OCI-M1 (cell line): ENCODE measurements at places on chromosomes 6 and 20.

GRCh38 chr6:170148709-170149470, 142.0 kb downstream of the DLL1 start:
- no peak for DNase-seq

DNA sequence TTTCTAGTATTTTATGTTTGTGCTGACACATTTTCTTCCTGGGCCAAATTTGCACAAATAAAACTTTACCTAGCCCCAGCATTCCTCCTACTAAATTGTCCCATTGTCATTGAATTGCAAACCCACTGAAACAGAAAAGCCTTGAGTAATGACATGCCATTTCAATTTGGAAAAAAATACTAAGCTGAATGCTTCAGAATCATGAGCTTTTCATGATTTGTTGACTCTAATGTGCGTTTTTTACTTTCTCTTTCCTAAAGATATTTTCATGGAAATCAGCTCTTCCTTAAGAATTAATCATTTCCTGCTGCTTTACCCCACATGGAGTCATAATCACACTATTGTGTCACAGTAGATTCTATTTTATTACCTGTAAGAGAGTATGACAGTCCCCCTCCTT, 47.4 kb downstream of the TRDN start:
- DNase-seq, result no peak

GRCh38 chr6:46876126-46876525, 45.6 kb downstream of the ADGRF5 start:
- no peak for DNase-seq

DNA sequence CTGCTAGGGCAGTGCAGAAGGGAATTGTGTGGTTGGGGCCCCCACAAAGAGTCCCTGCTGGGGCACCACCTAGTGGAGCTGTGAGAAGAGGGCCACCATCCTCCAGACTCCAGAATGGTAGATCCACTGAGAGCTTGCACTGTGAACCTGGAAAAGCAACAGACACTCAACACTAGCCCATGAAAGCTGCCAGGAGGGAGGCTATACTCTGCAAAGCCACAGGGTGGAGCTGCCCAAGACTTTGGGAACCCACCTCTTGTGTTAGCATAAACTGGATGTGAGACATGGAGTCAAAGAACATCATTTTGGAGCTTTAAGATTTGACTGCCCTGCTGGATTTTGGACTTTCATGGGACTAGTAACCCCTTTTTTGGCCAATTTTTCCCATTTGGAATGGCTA, 328.4 kb upstream of the KHDRBS2 start:
- DNase-seq, result peak; percentile 43

DNA sequence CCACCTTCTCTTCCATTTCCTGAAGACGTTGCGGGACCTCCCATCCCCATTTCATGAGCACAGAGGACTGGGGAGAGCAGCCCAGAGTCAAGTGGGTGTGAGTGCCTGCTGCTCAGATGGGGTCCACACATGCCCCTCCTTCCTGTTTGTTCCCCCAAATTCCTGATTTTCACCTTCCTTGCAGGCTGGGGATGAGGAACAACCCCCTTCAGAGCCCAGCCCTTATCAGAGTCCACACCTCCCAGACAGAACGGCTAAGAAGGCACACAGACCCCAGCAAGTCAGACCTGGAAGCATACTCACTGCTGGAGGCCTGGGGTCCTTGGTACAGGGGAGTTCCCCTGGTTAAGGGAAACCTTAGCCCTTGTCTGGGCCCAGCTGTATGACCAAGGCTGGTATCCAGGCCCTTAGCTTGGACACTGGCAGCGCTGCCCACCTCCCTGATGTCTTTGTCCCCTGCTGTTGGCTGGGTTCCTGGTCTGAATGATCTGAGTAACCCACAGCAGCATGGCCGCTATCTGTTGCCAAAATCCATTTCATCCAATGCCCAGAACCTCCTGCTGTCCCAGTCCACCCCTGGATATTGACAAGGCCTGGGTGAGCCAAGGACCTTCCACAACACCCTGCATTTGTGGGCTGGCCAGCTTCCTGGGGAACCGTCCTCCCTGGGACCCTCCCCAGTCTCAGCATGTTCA, 230.9 kb downstream of the SYNDIG1 start:
- DNase-seq, result no peak

GRCh38 chr20:59428441-59429205, 128.2 kb downstream of the EDN3 start:
- no peak for DNase-seq

DNA sequence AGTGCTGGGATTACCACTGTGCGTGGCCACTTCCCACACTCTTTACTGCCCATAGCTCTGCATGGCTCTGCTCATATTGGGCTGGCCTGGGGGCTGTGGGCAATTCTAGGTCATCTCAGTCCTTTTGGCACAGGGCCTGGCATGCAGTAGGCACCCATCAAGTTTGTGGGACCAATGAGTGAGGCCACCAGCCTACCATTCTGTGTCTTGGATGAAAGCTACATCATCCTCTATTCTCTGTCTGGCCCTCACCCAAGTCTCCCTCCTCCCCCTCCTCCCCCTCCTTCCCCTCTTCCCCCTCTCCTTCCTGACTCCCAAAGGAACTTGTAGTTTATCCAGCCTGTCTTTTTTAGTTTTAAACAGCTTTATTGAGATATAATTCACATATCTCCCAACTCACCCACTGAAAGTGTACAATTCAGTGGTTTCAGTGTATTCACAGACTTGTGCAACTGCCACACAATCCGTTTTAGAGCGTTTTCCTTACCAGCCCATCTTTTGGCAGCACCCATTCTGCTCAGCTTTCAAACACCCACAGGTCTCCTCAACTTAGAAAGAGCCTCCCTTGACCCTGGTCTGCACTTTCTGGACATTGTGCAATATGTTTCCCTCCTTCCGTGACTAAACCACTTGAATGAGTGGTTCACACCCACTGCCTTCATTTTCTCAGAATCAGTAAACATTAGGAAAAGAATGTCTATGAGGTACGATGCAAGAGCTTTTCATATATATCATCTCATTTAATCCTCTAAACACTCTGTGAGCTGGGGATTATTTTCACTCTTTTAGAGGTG, 21.5 kb upstream of the MRPS18A start:
- DNase-seq, result peak; percentile 89

DNA sequence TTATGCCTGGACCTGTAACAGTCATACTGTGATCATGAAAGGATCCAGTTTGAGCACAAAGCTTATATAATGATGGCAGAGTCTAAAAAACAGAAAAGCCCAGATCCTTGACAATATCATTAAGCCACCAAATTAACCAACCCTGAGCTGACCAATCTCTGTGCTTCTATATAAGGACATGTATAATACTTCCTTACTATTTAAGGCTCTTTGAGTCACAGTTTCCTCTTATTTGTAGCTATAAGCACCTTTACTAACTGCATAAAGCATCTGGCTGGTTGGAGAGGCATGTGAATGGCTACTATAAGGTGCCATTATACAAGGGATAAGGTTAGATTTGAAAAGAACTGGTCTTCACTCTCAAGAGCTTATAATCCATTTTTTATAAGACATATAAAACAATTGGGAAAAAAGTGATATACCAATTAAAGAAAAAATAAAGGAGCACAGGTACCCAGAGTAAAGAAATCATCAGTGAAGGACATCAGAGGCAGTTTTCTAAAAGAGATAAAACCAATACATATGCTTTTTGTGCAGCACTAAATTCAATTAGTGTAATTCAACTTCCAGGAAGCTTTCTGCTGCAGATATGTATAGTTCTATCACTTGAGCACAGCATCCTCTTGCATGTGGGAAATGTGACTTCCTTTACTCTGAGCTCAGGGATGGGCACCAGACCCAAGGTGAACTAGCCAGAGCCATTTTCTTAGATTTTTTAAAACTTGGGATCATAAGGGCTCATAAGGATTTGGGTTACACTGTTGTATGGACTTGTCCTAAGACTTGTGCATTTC, 121.0 kb downstream of the BTBD9 start:
- DNase-seq, result no peak

- peak; percentile 87 for DNase-seq
Measured at GRCh38 chr6:28696167-28696566, 170.5 kb downstream of the GPX5 start.

DNA sequence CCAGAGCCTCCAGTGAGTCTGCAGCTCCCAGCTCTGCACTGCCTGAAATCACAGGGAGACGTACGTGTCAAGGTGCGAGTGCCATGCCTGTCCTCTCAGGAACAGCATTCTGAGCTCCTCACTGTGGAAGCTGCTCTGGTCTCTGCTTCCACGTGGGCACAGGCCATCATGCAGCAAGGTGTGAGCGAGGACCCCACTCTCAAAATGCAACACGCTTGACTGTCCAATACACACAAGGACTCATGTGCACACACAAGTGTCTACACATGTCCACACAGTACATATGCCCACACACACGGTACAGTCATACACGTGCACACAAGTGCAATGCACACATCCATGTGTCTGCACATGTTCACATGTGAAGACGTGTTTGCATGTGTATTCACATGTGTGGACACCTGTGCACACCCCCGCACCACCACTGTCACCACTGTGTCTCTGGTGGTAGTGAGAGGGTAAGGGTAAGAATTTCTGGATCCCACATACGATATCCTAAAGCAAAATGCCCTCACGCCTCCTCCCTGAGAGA, 260.5 kb downstream of the DLL1 start:
- no peak for DNase-seq

DNA sequence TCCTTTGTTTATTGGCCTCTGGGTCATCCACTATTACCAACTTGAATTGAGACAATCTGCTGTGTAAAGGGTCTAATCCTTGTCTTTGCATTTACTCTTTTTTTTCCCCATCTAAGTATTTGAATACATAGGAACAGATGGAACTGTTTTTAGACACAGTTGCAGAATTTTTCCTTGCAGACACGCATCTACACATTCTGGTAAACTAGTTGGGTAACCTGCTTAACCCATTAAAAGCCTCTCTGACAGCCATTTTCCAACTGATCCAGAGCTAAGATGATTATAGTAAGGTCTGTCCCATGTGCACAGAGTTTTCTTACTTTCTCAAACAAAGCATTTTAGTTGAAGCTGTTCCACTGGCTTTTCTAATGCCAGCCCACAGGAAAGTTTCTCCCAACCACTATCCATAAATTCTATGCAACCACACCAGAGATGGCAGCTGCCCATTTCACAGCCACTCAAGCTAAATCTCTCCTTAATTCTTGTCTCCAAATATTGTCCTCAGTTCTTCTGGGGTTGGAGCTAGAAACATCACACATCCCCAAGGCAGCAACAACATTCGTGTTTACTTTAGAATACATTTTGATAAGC, 492.1 kb downstream of the MAFB start:
- no peak for DNase-seq

GRCh38 chr6:46972531-46972930, 50.8 kb upstream of the ADGRF5 start:
- DNase-seq, result no peak
